ENCODE measurements at places on chromosomes 7 and 10.

DNA sequence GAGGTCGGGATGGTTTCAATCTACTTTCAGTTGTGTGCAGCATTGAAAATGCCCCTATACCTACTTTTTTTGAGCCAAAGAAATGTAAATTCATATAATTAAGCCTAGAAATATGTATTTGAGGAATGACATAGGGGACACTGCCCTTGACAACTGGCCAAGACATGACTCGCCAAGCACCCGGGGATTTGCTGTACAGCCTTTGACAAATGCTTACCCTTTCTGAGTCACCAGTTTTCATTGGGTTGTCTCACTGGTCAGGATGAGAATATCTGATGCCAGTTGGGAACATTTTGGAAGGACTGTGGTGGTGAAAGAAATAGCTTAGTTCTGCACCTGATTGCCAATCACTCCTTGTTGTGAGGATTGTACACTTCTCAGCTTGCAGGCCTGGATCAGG, 166.8 kb upstream of the HABP2 start:
- DNase-seq = no peak

GRCh38 chr10:74231375-74231774, 80.4 kb downstream of the ADK start:
- DNase-seq = no peak

DNA sequence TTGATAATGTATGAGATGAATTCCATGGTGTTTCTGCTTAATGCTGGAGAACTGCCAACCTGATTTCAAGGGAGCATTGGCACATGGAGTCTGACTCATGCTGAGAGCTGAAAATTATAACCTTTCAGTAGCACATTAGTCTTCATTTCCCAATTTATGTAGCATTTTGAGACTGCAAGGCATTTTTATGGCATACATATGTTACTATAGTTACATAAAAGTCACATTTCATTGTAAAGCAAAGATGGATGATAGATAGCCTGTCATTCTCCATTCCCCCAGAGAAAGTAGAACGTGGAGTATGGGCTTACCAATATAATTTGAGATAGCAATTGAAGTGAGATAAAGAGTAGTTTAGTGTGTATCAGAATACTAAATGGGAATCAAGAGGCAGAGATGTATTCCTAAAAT, 103.1 kb downstream of the SLC16A9 start:
- no peak for DNase-seq

- no peak for DNase-seq
Observed at GRCh38 chr10:71512761-71513539, 116.2 kb downstream of the CDH23 start.

DNA sequence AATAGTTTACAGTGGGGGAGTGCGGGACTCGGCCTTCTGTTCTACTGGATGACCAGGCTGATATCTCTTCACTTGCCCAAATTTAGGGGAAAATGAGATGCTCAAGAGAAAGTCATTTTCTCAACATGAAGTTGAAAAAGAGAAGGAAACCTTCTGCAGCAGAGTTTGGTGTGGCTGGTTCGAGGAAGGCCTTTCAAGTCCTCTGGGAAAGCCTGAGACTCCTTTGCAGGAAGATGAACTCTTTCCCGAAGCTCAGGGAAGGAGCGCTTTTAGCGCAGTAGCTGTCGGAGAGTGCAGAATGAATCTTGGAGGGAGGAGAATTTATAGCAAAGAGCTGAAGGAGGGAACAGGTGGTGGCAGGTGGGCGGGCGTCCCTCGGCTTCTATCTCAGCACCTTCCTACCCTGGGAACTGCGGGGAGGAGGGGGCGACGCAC, at the start of gene ATOH7:
Gene ATOH7, minus strand, starts transcription at position 297 of the 435 bp plus-strand sequence. CDS start 436 bp downstream, outside the sequence.
- no peak for DNase-seq

DNA sequence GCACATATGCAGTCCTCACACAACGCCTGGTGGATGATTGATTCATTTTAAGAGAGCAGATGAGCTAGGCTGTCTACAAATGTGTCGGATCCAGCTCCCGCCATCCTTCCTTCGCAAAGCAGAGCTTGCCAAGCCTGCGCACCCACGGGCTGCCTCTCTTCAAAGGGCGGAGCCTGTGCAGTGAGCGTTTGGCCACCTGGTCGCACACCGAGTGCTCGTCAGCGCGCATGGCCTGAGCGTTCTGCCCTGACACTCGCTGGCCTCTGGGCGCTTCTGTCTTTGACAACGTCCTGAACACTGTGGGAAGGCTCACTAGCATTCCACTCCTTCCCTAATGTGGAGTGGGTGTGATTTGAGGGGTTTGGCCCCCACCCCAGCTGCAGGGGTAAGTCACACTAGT, 47.1 kb upstream of the TMEM72 start:
- no peak for DNase-seq

DNA sequence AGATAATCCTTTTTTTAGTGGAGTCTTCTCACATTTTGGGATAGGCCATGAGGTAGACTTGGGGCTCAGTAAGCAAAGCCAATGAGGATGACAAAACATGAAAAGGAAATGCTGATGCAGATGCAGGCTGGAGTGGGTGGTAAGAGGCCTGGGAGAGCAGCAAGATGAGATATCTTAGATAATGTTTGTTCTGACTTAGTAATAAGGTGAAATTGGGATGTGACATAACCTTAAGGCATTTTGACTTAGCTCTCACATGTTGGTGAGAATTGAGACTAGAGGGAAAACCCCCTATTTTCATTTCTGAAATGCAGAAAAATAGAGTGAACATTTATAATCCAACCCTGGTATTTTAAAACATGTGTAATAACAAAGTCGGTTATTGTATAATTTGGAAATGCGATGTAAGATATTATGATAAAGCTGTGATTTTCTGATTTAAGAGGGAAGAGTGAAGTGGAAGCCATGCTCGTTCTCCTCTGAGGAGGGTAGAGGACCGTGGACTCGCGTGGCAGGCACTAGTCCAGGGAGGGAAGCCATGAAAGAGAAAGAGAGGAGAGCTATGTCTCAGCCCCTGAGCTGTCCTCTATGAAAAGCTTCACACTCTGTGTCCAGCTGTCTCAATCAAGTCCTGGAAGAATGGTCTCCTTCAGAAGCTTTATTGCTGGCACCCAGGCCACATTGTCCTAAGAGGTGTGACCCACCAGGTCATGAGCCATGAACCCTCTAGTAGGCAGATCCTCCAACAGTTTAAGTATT, 57.3 kb downstream of the ST7 start:
- DNase-seq = no peak

GRCh38 chr10:11036424-11037011, 18.8 kb downstream of the CELF2 start:
- DNase-seq = no peak

DNA sequence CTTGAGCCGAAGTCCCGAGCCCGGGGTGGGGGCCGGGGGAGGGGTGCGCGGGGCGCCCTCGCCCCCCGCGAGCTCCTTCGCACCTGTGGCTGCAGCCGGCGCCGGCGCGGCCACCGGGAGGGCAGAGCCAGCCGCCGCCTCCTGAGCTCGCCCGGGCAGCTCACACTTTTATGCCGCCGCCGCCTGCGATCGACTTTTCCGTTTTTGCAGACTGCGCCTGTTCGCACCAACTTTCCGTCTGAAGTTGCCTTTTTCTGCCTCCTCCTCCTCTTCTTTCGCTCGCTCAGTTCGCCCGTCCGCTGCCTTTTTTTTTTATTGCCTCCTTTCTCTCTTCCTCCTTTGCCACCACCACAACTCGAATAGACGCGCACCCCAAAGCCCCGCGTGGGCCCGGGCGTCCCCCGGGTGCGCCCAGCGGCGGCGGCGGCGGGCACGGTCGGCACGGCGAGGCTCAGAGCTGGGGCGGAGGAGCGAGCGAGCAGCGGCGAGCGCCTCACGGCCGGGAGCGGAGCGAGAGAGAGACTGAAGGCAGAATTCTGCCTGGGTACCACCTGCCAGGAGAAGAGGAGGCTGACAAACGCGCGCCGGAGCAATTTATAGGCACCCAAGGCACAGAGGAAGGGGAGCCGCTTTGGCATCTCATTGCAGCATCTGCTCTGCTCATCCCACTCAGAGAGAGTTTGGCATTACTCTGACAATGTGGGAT, at the start of gene C1QL3:
Gene C1QL3, minus strand, starts transcription at position 569 of the 706 bp plus-strand sequence. CDS start 814 bp downstream, outside the sequence.
- DNase-seq = no peak

DNA sequence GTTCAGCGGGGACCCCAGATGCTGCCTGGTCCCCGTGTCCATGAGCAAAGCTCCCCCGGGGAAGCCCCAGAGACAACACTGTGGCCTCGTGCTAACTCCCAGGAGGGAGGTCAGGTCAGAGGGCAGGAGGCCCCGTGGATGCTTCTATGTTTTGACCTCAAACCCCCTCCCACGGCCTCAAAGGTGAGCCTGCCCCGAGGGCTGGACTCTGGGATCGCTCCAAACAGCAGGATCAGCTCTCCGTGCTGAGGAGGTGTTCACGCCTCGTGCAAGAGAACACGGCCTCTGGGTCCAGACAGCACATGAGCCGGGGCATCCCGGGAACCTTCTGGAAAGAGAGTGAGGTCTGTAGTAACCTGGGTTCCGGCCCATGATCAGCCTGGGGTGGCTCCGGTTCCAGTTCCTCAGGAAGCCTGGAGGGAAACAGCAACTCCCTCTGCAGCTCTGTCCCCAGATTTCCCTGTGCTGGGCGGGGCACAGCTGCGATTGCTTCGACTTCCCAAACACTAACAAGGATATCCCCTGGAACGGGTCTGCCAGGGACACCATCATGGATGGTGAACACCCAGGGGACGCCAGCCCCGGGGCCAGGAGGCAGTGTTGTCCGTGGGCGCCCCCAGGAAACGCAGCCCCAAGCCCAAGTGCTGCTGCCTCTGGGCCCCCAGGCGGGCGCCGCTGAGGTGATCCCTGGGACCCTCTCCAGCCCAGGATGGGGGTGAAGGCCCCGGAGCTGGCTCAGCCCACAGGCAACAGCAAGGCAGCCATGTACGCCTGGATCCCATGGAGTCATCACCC, 18.0 kb upstream of the INPP5A start:
- no peak for DNase-seq

- DNase-seq = no peak
Observed at GRCh38 chr7:4711093-4711492, 29.0 kb downstream of the FOXK1 start.

DNA sequence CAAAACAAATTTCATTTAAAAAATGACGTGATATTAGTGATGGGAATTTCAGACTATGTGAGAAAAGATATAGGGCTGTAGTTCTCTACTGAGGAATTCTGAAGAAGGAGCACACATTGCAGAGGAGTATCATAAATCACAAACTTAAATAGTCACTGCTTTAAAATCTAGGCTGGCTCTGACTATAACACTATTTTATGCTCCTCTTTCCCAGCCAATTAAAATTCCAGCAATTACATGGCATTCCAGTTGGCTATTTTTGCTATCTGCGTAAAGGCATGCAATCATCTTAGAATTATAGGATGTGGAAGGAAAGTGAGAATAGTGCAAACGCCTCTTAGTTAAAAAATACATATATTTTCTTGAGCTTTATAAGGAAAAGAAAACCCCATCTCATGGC, 123.1 kb downstream of the GNAI1 start:
- no peak for DNase-seq

DNA sequence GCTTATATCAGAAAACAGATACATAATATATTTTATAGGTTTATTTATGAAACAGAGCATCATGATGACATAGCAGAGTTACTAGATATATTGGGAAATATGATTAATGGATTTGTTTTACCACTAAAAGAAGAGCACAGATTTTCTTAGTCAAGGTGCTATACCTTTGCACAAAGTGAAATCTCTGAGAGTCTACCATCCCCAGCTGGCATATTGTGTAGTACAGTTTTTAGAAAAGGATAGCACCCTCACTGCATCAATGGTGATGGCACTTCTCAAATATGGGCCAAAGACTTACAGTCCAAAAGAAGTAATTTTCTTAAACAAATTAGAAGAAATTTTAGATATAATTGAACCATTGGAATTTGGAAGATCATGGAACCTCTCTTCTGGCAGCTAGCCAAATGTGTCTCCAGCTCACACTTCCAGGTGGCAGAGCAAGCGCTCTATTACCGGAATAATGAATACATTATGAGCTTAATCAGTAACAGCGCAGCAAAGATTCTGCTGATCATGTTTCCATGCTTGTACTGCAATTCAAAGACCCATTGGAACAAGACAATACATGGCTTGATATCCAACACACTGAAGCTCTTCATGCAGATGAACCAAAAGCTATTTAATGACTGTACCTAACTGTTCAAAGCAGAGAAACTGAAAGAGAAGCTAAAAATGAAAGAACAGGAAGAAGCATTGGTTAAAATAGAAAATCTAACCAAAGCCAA, 21.9 kb upstream of the CREB3L2 start:
- no peak for DNase-seq

DNA sequence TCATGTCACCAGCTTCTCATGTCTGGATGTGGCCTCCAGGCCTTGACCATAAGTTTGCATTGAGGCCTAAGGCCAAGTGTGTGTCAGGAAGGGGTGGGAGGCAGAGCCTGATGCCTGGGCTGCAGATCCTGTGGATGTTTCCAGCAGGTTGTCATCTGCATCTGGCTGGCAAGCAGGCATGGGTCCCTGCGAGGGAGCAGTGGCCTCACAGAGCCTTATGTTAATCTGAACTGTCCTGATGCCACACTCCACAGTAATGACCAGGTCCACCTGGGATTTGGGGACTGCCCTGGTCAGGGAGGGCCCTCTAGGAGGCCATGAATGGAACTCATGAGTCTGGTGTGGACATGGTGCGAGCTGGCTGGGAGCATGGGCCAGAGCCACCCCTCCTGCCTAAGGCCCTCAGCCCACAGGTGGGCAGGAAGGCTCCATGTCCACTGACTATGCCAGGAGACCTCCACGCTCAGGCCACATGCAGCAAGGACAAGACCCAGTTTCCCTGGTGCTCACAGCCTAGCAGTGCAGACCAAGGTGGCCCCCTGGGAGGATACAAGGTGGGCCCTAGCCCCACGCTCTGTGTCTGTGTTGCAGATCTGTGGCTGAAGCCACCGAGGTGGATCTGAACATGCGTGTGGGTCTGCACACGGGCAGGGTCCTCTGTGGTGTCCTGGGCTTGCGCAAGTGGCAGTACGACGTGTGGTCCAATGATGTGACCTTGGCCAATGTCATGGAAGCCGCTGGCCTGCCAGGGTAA, 83.1 kb downstream of the ADCY1 start:
- no peak for DNase-seq

DNA sequence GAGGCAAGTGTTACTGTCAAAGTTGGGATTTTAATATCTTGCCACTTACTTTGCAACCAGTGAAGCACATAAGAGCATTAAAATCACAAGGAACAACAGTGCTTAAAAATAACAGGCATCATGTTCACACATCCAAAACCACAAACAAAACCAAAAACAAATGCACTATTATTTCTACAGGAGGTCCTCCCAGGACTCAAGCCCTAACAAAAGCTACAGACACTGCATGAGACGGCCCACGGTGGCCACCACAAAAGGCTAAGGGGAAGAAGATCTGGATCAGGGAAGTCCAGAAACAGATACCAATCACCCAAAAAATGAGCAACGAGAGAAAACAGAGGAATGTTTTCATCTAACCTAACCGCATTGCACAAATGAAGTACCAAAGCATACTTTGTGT, 158.4 kb downstream of the ZMYND11 start:
- DNase-seq = no peak

GRCh38 chr10:45410807-45411606, 37.0 kb downstream of the ALOX5 start:
- no peak for DNase-seq

GRCh38 chr7:74501298-74501697, 47.6 kb downstream of the GTF2IRD1 start:
- no peak for DNase-seq
